ENCODE measurements at places on chromosomes 16 and 17.
A peak's percentile ranks its signal among the peaks of the same experiment; 100 is the strongest.

GRCh38 chr17:3896108-3896967 is 3.5 kb upstream of the CAMKK1 start:
- DNase-seq, result no peak

GRCh38 chr16:78096386-78096785 is 3.1 kb upstream of the WWOX start:
- DNase-seq, result no peak

GRCh38 chr16:64151990-64152767 is 969.7 kb downstream of the CDH11 start:
- no peak for DNase-seq

GRCh38 chr17:49817993-49818392 is 29.5 kb downstream of the KAT7 start:
- DNase-seq, result peak; percentile 40

DNA sequence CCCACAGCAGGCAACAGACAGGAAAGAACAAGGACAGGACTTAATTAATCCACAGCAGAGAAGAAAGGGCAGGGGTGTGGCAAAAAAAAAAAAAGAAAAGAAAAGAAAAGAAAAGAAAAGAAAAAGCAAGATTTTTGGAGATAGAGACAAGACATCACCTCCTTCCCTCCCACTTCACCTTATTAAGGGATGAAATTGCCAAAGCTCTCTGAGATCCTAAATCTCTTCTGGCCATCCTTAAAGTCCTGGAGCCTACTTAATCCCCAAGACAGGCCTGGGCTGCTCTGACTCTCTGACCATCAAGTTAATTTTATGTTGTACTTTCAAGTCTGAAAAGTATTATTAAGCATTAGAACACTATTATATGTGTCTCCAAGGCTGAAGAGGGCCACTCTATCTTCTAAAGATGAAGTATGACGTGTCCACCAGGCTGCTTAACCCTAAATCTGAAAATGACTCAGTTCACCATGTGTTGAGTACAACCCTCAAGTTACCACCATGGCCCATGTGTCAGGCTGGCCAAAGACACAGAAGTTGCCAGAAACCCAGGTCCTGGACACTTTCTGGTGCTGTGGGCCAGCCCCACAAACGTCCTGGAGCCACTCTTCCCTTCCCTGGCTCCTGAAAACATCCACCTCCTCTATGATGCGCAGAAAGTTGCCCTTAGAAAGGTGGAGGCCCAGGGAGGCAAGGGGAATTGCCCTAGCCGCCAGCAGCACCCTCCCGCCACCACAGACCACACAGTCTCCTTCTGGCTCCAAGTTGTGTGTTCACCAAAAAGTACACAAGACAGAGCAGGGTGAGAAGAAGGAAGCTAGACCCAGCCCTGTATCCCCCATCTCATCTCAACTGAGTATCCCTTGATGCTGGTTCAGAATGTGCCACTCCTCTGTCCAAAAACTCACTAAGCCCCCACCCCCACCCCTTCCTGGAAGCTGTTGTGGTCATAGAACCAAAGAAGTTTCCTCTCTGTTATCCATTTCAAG is 2.7 kb downstream of the SOCS1 start:
- DNase-seq, result no peak

DNA sequence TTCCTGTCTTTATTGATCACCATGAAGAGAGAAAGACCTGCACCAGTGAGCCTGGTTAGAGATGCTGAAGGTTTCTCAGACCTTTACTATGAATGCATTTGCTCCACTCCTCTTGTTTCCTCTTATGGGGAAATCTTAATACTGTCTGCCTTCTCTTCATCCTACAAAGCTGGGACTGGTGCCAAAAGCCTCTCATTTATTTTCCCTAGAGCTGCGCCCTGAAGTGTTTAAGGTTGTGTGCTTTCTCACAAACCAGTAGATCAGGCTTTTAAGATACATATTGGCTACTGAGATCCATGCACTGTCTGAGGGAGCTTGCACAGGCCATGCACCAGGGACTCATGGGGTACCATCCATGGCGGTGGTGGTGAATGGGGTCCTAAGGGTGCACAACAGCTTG is 286.1 kb upstream of the PMFBP1 start:
- DNase-seq, result no peak

DNA sequence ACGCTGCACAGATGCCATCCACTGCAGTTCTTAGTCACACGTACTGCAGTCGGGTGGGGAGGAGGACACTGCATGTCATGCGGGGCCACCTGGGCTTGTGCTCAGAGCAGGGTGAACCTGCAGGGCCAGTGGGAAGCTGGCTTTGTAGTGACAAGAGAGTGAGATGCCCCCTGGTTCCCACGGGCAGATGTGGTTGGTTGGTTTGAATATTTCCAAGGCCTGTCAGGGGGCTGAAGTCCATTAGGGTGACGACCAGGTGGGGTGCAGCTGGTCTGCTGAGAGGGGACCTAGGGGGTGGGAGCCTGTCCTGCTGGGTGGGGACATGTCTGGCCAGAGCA is 14.3 kb downstream of the ZNF213 start:
- no peak for DNase-seq

- no peak for DNase-seq
Measured at GRCh38 chr16:75258807-75259141, 7.3 kb upstream of the BCAR1 start.

- no peak for DNase-seq
Measured at GRCh38 chr17:64192589-64192988, 62.6 kb upstream of the ERN1 start.

DNA sequence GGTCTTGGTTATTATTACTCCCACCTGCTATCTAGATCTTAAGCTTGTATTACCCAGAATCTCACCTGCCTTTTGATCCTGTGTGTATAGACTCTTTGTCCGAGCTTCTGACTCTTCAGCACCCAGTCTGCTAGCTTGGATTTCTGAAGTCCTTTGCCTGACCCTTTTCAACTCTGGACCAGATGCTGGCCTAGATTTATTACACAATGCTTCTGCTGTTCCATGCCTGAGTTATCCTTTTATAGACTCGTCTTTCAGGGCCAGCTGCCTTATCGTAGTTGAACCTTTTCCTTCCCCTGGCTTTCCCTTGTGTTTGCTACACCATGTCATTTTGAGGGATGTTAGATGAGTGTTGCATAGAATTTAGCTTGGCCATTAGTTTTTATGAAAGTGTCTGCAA is 32.6 kb downstream of the RHOT1 start:
- no peak for DNase-seq

GRCh38 chr16:53864819-53865493 is 161.0 kb downstream of the FTO start:
- DNase-seq, result no peak

- no peak for DNase-seq
Measured at GRCh38 chr16:5206331-5206990, 108.9 kb upstream of the EEF2KMT start.

DNA sequence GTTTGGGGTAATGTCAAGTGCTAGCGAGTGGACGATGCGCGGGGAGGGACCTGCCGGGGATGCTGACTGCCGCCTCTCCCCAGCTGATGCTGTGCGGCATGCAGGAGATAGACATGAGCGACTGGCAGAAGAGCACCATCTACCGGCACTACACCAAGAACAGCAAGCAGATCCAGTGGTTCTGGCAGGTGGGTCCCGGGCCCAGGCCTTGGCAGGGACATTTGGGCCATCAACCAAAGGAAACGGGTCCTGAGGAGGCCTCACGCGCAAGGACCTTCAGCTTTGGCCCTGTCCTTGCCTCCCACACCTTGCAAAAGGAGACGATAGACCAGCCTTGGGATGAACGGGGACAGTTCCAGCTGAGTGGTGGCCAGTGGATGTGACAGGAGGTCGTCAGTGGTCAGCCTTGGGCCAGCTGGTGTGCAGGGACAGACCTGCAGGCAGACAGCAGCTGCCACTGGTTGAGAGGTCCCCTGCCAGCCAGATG is 13.6 kb upstream of the CLEC18A start:
- no peak for DNase-seq

- no peak for DNase-seq
Measured at GRCh38 chr17:17084941-17085340, 42.7 kb downstream of the MPRIP start.

GRCh38 chr16:79411805-79412204 is 188.7 kb downstream of the MAF start:
- no peak for DNase-seq

GRCh38 chr17:78839762-78840529 is 668 bp downstream of the USP36 start:
- DNase-seq, result peak; percentile 51

- no peak for DNase-seq
Measured at GRCh38 chr16:29811896-29812665, at the start of gene PRRT2. PRRT2 (plus strand) TSS chr16:29812193; CDS start chr16:29813055, 862 bp downstream.

DNA sequence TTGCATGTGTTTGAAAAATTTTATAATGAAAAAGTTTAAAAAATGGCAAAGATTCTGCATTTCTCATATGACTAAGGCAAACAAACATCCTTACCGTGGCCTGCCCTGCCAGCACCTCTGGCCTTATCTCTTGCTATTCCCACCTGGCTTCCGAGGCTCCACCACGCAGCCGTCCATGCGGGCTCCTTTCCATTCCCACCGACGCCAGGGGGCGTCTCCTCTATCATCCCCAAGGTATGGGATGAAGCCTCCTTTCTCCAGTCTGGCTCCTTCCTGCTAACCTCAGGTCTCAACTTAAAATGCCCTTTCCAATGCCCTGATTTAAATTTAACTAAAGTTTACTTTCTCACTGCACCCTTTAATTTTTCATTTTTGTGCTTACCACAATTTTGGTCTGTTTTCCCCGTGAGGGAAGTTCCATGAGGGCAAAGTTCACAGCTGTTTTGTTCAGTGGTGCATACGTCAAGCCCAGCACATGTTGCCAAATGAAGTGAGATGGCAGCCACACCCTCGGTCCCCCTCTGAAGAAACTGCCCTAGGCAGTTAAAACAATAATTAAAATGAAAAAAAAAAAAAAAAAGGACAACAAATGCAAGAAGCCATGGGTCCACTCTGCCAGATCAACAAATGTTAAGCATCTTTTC is 13.3 kb upstream of the SDK2 start:
- DNase-seq, result peak; percentile 65

DNA sequence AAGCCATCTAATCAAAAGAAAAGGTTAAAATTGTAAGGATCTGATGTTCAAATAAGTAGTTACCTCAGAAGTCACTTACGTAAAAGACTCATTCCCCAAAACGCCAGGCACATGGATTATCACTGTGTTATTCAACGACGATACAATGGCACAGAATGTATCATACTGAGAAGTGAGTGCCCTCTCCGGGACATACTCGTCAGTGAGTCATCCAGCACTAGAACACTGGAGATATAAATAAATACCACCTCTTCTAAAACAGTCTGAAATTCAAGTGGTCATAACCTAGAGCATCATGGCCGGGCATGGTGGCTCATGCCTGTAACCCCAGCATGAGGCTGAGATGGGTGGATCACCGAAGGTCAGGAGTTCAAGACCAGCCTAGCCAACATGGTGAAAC is 24.9 kb downstream of the USP31 start:
- DNase-seq, result no peak
